Activated CD4-positive, alpha-beta T cell treated with anti-CD3 and anti-CD28 coated beads, Interleukin-2, amount 50 U/mL, for 1 hour (primary cell): ENCODE measurements at places on chromosomes 2 and 18.

- DNase-seq, result no peak
Observed at GRCh38 chr2:205781244-205781931, 99.1 kb downstream of the NRP2 start.

DNA sequence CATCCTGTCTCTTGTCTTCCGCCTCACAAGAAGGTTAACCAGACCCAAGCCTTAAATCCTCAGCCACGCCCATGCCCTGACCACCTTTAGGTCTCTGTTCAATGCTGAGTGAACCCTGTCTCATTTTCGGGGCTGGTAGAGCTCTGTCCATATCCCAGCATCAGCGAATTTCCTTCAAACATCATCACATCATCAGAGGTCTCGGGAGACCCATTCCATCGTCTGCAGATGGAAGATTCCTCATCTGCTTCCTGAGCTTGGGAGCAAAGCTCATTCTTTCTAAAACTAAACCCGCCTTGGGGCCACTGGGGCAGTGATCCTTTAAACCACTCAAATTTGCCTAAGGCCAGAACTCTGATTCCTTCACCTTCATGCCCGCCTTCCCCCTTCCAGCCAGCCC, 173.7 kb downstream of the TTC32 start:
- DNase-seq, result no peak

DNA sequence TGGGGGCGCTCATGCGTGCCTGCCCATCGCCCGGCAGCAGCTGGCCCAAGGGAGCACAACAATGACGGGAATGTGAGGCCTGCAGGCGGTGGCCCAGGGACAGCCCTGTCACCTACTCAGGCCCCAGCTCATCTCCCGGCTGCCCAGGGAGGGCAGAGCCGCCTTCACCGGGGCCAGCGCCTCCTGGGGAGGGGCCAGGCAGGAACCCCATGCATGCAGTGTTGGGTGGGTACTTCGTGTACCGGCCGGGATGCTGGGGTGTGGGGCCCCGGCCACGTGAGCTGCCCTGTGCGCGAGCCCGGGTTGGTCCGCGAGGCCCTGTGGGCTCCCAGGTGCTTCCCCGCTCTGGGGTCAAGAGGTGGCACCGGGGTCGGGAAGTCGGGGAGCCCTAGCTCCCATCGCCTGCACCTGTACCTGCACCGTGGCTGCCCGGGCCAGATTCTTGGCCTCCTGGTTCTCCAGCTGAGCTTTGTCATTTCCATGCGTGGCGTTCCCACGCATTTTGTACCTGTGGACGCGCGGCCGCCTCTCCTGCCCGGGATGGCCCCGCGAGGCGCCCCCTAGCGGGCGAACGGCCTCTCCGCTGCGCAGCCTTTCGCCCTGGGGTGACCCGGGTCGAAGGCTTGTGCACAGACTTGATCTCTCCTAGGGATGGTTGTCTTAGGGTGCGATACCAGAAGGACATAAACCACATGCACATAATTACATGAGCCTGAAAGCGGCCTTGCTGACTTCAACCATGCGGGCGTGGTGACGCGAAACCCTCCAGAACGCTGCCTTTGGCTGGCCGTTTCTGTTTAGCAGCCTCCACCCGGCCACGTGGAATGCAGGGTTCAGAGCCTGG, 950 bp downstream of the KLHL30 start:
- DNase-seq, result peak; percentile 13

DNA sequence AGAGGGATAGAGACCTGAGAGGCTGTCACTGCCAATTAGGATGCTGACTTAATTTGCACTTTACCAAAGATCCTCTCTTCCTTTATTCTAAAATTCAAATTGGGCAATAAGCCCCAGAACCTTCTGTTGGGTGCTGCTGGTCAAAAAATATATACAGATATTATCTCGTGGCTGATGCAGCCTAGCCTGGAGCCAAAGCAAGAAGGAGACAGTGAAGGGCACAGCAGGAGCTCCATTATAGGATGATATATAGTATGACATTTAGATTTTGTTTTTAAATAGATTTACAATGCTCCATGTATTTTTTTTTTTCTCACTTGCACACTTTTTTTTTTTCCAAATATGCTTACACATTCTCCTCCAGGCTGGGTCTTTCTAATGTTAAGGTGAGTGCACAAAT, 579.3 kb downstream of the PIK3C3 start:
- no peak for DNase-seq

DNA sequence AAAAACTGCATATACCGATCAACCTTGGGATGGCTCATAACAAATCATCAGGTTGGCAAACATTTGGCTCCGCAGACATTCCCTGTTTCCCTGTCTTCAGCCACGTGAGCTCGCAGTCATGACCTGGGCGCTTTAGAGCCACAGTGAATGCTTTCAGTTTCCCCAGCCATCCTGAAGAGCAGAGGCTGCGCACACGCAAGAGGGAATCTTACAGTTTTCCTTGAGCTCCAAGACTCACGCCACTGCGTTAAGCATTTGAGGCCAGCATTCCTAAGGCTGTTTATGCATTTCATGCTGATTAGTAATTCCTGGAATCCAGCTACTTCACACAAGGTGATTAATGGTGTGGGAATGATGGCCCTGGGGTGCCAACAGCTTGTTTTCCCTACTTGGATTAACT, 95.1 kb downstream of the MTCL1 start:
- DNase-seq, result no peak

DNA sequence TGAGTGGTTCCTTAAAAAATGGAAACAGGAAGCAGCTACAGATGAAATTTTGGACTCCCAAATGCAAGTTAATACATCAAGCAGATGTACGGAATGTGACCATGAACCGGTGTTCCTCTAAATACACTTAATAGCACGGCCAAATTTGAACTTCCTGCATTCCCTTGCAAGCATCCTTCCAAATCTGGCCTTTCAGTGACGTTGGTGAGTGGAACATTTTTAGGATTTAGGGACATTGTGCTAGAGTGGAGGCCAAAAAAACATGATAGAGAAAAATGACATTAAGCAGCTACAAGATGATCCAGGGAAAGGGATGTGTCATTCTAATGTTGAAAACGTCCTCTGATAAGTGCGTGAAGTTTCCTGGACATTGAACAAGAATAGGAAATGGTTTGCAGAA, 62.1 kb downstream of the CTAGE1 start:
- DNase-seq, result no peak

- DNase-seq, result no peak
Observed at GRCh38 chr2:157262248-157262647, 4.7 kb downstream of the GALNT5 start.

- no peak for DNase-seq
Observed at GRCh38 chr18:64203295-64203694, 54.4 kb upstream of the LINC00305 start.

- peak; percentile 78 for DNase-seq
Observed at GRCh38 chr2:98444436-98445176, at the start of gene INPP4A. TSS of gene INPP4A (plus strand) at chr2:98444858. CDS start at chr2:98520049, 75,191 bp downstream.

DNA sequence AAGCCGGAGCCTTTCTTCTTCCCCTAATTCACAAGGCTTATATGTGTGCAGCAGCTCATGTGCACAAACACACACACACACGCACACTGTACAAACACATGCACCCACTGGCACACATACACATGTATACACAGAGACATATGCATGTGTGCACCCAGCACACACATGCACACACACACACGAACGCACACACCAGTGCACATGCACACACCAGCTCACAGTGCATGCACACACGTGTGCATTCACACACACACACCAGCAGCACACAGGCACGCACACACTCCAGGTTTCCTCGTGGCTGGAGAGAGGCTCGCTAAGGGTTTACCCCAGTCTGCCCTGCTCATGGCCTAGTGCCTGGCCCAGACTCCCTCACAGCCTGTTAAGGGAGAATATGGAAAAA, 234.0 kb downstream of the EIPR1 start:
- DNase-seq, result no peak

- no peak for DNase-seq
Observed at GRCh38 chr2:33652830-33653229, 53.7 kb upstream of the FAM98A start.

GRCh38 chr2:97354576-97354975, 235.1 kb downstream of the ANKRD36B start:
- DNase-seq, result no peak

DNA sequence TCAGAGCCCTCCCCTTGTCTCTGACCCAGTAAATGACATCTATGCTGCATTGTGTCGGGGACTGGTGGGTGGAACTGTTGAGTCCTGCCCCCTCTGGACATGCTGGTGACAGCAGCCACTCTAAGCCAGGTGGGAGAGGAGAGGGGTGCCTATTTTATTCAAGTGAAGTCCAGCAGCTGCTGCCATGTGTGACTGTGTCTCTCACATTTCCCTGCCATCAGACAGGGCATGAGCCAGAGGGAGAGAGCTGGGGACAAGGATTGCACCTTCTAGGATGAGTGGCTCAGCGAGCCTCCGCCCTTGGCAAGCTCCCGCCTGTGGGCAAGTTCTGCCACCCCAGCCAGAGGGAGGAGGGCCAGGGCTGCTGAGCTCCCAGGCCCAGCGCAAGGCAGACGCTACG, 13.7 kb downstream of the NGEF start:
- DNase-seq, result no peak

GRCh38 chr2:240960309-240960970, 38.0 kb upstream of the SNED1 start:
- no peak for DNase-seq

GRCh38 chr2:40746191-40746590, 294.3 kb upstream of the SLC8A1 start:
- no peak for DNase-seq
